Activated CD4-positive, alpha-beta T cell treated with anti-CD3 and anti-CD28 coated beads, Interleukin-2, amount 50 U/mL, for 24 hours (primary cell): ENCODE measurements at places on chromosomes 16 and 17.

GRCh38 chr16:27644165-27644564 is 94.2 kb downstream of the KATNIP start:
- no peak for DNase-seq

- no peak for DNase-seq
These were observed 3.4 kb upstream of the ZNF385C start for GRCh38 chr17:42101513-42102292.

- DNase-seq = no peak
These were observed 27.8 kb downstream of the NAGPA start for GRCh38 chr16:5005916-5006315.

DNA sequence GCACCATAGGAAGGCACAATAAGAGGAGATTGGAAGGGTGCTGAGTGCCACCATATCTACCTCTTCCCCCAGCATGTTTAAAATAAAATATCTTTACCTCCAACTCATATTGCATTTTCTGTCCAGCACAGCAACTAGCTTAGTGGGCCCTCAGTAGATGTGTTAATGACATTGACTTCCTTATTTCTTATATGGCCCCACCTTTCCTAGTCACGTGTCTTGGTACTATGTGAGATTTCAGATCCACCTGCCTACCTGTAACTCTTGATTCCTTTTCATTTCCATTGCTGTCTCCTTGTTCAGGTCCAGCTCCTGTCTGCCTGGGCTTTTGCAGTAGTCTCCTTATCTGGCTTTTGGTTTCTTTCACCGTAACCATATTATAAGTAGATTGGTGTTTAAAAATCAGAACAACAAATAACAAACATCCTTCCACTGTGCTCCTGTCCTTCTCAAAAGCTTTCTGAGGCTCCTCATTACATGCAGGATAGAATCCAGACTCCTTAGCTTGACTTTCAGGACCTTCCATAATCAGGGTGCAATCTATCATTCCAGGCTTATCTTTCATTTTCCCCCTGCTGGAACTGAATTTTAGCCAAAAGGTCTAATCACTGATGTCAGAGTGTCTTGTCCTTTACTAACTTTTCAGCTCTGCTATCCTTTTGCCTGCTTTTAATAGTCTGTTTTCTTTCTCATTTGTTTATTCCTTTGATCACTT is 71.3 kb downstream of the FTO start:
- DNase-seq = no peak

DNA sequence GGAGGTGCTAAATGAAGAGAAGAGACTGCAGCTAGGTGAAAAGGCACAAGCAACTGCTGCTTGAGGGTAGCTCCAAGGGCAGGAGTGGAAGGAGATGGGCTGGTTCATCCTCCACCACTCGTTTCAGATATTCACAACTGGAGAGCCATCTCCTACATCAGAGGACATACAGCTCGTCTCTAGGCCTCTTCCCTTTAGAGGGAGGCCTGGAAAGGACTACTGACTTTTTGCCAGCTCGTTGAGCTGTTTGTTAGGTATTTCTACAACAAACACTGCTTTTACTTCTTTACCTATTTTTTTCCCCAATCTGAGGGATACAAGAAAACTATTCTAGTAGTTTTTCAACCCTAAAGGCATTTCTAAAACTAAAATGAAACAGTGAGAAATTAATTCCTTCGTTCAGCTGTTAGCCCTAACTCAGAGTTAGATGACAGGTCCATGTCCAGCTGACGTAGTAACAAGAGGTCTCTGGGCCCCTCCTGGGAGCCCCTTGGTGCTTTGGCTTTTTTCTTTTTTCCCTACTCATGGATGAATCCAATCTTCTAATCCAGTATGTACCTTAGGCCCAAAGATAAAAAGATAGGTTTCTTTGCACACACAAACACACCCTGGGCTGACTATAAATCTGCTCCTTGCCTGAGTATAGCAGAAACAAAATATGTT is 47.8 kb upstream of the TBX2 start:
- no peak for DNase-seq

GRCh38 chr17:10094797-10095196 is 103.6 kb downstream of the GAS7 start:
- DNase-seq = no peak

DNA sequence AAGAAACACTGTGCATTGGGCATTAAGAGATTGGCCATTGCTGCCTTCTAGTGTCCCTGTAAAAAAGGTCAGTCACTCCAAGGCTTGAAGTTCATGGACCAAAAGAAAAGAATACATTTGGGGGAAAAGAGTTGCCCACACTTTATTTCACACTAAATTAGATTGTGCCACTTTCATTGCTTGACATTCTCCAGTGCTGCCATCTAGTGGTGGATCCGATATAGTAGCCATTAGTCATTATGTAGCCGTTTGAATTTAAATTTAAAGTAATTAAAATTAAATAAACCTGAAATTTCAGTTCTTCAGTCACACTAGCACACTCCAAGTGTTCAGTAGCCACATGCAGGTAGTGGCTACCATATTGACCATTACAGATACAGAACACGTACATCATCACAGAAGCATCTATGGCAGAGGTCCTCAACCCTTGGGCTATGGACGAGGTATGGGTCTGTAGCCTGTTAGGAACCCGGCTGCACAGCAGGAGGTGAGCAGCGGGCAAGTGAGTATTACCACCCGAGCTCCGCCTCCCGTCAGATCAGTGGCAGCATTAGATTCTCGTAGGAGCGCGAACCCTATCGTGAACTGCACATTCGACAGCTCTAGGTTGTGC is 21.9 kb upstream of the CDH5 start:
- DNase-seq = no peak

GRCh38 chr16:63983401-63983800 is 1138.5 kb downstream of the CDH11 start:
- no peak for DNase-seq

- DNase-seq = no peak
These were observed 55.1 kb downstream of the SRCIN1 start for GRCh38 chr17:38550661-38551060.

- DNase-seq = no peak
These were observed 50.6 kb downstream of the CREBBP start for GRCh38 chr16:3829631-3830536.

- DNase-seq = no peak
These were observed 40.7 kb upstream of the DLX4 start for GRCh38 chr17:49928126-49928800.

- no peak for DNase-seq
These were observed 58.3 kb upstream of the ZC3H18 start for GRCh38 chr16:88511906-88512305.

DNA sequence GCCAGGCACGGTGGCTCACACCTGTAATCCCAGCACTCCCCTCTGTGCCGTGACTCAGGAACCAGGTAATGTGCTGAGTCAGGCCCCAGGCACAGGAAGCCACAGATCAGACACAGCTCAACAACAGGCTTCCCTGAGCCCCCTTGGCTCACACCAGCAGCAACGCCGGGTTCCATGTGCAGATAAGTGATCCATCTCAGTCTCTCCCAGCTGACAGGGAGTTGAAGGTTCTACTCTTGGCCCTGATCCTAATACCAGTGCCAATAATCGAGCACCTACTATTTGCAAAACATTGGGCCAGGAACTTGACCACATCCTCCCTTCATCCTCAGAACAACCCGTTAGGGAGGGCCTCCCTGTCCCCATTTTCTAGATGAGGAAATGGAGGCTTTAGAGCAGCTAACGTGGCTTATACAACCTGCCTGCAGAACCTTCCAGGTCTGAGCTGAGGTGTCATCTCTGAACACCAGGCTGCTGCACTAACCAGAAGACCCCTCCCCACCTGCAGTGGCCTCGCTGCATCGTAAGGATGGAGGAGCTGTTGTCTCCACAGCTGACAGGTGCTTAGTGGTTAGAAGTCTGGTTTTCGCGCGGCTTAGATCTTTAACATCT is 64.8 kb upstream of the AMZ2 start:
- DNase-seq = peak; percentile 16

- no peak for DNase-seq
These were observed 77.6 kb upstream of the TNRC6C start for GRCh38 chr17:77880711-77881450.

GRCh38 chr17:4600563-4600962 is 16.2 kb downstream of the SMTNL2 start:
- DNase-seq = no peak

DNA sequence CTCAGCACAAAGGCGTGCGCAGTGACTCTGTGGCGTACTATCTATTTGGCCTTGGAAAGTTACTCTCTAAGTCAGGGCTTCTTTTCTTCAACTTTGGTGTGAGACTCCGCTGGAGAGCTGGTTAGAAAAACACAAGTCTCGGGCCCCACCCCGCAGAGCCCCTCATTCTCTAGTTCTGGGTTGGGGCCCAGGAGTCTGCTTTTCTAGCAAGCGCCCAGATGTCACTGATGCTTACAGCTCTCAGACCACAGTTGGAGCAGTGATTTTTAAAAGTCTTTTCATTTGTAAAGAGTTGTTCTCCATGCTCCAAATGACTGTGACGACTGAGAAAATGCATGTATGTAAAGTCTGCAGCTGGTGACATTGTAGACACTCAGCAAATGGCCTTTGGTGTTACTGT is 582.3 kb downstream of the WWOX start:
- no peak for DNase-seq

GRCh38 chr17:60529806-60530205 is 3.8 kb upstream of the APPBP2 start:
- DNase-seq = no peak

DNA sequence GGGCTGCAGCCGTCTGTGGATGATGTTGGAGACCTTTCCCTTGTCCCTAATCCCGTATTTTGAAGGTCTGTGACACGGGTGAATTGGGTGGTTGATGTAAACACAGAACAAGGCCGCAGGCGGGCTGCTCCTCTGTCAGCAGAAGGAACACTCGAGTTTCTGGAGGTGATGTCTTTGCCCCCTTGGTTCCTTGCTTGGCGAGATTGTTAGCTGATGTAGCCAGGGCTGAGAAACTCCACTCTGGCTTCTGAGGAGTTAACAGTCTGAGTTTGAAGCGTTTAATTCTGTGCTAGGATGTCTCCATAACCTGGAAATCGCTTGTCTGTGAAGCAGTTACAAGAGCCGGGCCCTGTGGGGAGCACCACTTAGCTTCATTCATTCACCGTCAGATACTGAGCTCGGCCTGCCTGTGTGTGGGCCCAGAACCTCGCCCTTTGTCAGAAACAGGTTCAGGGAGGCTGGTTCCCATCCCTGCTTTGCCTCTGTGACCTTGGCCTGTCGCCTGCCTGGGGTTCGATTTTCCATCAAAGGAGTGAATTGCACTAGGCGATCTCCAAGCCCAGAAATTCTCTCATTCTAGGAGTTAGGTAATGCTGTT is 1.3 kb downstream of the MAPK8IP3 start:
- no peak for DNase-seq

- peak; percentile 51 for DNase-seq
These were observed at the start of gene UBALD1 for GRCh38 chr16:4614571-4615383. Gene UBALD1, minus strand, starts transcription at chr16:4614888. Its CDS starts 91 bp downstream, at chr16:4614797.

DNA sequence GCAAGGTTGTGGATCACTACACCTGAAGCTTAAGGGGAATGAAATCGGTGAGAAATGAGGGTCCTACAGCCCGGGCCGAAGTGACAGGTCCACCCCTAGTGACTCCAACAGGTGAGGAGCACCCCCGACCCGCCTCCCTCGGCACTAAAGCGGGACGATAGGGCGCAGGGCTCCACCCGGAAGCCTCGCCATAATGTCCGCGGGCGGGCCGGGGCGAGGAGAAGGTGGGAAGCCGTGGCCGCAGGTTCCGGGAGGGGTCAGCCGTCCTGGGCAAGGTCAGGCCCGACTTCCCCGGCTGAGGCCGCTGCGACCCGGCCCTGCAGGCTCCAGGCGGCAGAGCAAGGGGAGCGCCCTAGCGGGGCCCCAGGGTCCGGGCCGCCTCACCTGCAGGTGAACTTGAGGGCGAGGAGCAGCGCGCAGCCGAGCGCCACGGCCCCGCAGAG is 543 bp downstream of the TXNDC11 start:
- DNase-seq = peak; percentile 19

DNA sequence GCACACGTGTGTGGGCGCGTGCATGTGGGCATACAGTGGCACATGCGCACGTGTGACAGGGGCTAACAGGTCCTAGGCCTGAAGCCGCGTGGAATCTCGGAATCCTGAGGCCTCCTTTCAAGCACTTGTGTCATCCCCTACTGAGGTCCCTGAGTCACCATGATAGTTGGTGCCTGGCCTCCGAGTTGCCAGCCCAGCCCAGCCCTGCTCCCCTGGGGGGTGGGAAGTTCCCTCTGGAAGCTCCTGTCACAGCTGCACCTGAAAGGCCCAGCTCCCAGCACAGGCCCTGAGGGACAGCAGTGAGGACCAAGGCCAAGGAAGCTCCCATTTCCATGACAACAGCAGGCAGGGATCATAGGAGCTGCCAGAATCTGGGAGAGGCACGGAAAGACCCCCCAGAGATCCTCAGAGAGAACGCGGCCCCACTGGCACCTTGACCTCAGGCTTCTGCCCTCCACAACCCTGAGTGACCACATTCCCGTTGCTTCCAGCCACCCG is 35.4 kb upstream of the ENPP7 start:
- no peak for DNase-seq

- no peak for DNase-seq
These were observed 58.8 kb downstream of the CDH13 start for GRCh38 chr16:82685526-82685925.

- DNase-seq = no peak
These were observed 45.5 kb upstream of the CDH3 start for GRCh38 chr16:68599586-68599985.

- DNase-seq = peak; percentile 30
These were observed 7.1 kb downstream of the HAS3 start for GRCh38 chr16:69112285-69113129.

GRCh38 chr16:60945225-60945624 is 1091.0 kb downstream of the CDH8 start:
- no peak for DNase-seq

- no peak for DNase-seq
These were observed 238.3 kb downstream of the CPPED1 start for GRCh38 chr16:12565423-12565822.

GRCh38 chr16:57916735-57917438 is 54.0 kb downstream of the CNGB1 start:
- no peak for DNase-seq

GRCh38 chr17:602436-602835 is 112.2 kb downstream of the VPS53 start:
- no peak for DNase-seq

- no peak for DNase-seq
These were observed 166.8 kb downstream of the MAP2K6 start for GRCh38 chr17:69581061-69581961.

- DNase-seq = no peak
These were observed 67.6 kb downstream of the ASIC2 start for GRCh38 chr17:33225509-33225908.

DNA sequence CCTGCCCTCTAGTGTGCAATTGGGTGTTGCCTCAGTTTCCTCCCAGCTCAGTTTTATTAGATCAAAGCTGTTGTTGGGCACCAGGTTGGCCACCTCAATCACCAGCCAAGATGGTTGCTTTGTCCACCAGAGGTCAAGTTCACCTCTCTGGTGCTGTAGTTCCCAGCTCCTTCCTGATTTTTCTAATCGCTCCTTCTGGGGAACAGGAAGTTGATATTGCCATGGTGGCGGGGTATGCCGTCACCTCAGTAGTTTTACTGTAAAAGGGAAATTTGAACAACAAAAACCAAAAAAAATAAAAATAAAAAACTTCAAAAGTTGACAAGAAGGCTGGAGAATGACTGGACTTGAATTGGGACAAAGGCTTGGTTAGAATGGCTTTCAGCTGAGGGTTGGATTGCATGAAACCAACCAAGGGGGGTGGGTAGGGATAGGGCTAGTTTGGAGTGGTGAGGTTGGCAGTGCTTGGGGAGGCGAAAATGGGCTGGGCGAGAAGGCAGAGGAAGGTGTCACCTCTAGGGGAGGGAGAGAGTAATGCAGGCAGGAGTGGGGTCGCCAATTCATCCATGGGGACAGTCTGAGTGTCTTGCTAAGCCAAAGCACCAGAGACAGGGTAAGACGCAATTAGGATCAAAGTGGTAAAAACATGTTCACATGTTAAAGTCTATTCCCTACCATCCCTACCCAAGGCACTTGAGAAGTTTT is 6.2 kb downstream of the EFNB3 start:
- DNase-seq = no peak

- DNase-seq = no peak
These were observed 38.5 kb downstream of the ERCC4 start for GRCh38 chr16:13958474-13958873.
